ENCODE measurements at places on chromosomes 2 and 18. TPM values are rescaled to one million over a fixed set of nuclear protein-coding genes. Genes with fewer than 3 reads are reported as not detected.

The RSAD2 gene
- total RNA-seq = 0.75 TPM

GRCh38 chr2:123207245-123207644 is 817.8 kb upstream of the CNTNAP5 start:
- no peak for DNase-seq

DNA sequence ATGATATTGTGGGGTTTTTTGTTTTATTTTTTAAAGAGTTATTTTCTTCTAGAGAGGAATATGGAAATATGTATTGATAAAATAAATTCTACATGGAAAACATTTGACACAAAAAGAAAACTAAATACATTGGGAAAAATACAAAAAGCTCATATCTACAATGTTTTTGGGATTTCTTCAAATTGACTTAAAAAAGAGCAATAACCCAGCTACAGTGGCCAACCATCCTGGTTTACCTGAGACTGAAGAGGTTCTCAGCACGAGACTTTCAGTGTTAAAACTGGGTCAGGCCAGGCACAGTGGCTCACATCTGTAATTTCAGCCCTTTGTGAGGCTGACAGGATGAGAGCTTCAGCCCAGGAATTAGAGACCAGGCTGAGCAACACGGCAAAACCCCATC is 56.7 kb upstream of the MYCN start:
- no peak for DNase-seq

GRCh38 chr2:127407661-127408003 is 10.6 kb upstream of the PROC start:
- peak; percentile 39 for DNase-seq

DNA sequence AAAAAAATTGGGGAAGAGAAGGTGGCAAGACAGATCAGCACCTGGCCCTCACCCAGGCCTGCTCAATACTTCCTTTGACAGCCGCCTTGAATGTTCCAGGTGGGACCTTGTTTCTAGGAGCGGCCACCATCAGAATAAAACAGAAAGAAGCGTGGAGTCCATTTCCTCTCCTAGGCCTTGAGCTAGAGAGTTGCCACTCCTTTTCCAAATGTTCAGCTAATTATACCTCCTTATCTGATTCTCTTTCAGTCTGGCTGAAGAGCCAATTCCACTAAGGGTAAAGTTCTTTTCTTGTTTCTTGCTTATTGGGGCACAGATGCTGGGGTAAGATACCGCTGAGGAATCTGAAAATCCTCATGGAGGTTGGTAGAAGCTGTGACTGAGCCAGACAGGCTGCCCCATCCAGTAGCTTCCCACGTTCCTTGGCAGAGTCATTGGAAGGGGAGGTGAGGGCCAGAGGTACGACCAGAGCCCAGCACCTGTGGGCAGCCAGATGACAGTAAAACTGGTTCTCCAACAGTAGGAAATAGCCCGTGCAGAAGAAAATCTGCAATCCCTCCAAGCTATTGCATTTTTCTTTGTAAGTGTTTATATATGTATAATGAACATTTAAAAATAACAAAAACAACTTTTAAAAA is 51.5 kb downstream of the PLB1 start:
- no peak for DNase-seq

DNA sequence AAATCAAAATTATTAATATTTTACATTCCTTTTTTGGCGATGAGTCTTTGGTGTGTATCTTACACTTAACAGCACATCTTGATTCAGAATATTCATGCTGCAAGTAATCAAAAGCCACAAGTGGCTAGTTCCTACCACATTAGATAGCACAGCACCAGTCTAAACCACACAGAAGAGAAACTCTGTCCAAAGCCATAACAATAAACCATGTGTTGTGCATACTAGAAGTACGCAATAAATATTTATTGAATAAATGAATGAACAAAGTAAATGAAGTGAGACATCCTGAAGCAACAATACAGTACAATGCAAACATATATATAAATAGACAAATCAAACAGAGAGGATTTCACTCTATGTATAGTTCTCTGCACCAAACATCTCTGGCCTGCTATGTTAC is 287.3 kb downstream of the EXOC6B start:
- no peak for DNase-seq

All from Caki2 (cell line).